CD4-positive, alpha-beta memory T cell (primary cell): ENCODE measurements at places on chromosomes 3 and 15. TPM values are rescaled to one million over a fixed set of nuclear protein-coding genes. Genes with fewer than 3 reads are reported as not detected.

Gene HOMER2
- polyA plus RNA-seq, result 1.5 TPM

Gene DUOX1
- 2.9 TPM for polyA plus RNA-seq

Gene RLBP1
- polyA plus RNA-seq, result not detected

Gene UPK1B
- not detected for polyA plus RNA-seq

Gene ST6GAL1
- polyA plus RNA-seq, result 172 TPM

Gene MYO5A
- 3.6 TPM for polyA plus RNA-seq

Gene CADM2
- polyA plus RNA-seq, result 0.21 TPM

Gene BRK1
- polyA plus RNA-seq, result 279 TPM

Gene SENP8
- 1.4 TPM for polyA plus RNA-seq

Gene TM6SF1
- not detected for polyA plus RNA-seq

Gene CP
- 0.34 TPM for polyA plus RNA-seq

Gene RBP2
- not detected for polyA plus RNA-seq

Gene ITPR1
- 16.0 TPM for polyA plus RNA-seq

Gene LYZL4
- polyA plus RNA-seq, result not detected

Gene GOLGA6B
- polyA plus RNA-seq, result not detected

Gene KIF15
- polyA plus RNA-seq, result not detected

Gene PRICKLE2
- not detected for polyA plus RNA-seq

Gene GHSR
- polyA plus RNA-seq, result not detected

Gene PPP1R14D
- polyA plus RNA-seq, result not detected

Gene POTEB
- polyA plus RNA-seq, result not detected

Gene SPSB4
- polyA plus RNA-seq, result not detected
